Stimulated activated CD4-positive, alpha-beta T cell treated with anti-CD3 and anti-CD28 coated beads, Interleukin-12 subunit alpha, Interleukin-12 subunit beta, amount 100 ng/mL, for 48 hours (primary cell): ENCODE measurements at places on chromosomes 3 and 15.

DNA sequence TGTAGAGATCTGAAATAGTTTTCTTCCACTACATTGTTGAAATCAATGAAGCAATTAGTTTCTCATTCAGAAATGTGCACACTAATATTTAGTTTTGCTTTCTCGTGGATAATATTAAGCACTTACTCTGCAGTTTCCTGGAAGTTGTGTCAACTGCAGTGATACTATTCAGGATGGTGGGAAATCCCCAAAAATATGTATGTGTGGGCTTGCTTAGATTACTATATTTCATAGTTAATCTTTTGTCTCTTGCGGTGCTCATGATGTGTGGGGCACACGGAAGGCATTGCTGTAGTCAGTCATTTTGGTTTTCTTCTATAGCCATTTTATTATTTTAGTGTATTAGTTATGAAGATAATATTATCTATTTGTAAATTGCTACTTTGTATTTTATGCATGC lies 19.7 kb downstream of the RAB11A start:
- DNase-seq, result peak; percentile 9

- no peak for DNase-seq
Measured at GRCh38 chr3:159672728-159673688, 315.6 kb upstream of the IL12A start.

GRCh38 chr3:160163229-160163878 lies 61.9 kb upstream of the C3orf80 start:
- no peak for DNase-seq

GRCh38 chr3:194871864-194872668 lies 186.4 kb downstream of the FAM43A start:
- no peak for DNase-seq

- DNase-seq, result no peak
Measured at GRCh38 chr3:58666683-58667082, at the start of gene FAM3D. Gene FAM3D (minus strand): TSS chr3:58666774. CDS start chr3:58655563, 11,211 bp downstream.

DNA sequence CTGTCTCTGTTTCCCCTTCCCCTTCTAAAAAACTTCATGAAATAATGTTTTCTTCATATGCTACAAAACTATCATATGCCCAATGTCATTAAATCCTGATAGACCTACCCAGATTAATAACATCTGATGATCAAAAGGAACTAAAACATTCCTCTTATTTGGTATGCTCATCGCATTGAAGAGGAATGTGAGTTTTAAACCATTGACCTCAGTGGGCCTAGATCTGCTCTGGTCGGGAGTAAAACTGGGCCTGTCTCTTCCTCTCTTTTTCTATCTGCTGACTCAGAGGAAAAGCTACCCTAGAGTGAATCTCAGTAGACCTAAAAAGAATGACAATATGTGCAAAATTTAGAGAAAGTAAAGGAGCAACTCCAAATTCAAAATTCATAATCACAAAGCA lies 275.8 kb downstream of the SATB1 start:
- no peak for DNase-seq

DNA sequence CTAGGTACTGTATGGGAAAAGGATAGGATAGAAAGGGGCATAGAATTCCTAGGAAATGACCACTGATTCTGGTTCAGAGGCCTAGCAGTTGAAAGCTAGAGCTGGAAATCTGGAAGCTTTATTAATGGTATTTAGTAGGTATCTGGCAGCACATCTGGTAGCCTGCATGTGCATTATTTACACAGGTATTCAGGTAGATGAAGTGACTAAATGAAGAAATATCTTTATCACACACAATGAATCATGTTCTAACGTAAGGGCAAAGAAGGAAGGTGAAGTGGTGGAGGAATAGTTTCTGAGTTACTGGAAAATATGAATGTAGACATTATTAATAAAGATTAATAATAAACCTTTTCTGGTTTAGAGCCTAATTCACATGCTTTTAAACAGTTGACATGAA lies 119.9 kb downstream of the MBNL1 start:
- no peak for DNase-seq

DNA sequence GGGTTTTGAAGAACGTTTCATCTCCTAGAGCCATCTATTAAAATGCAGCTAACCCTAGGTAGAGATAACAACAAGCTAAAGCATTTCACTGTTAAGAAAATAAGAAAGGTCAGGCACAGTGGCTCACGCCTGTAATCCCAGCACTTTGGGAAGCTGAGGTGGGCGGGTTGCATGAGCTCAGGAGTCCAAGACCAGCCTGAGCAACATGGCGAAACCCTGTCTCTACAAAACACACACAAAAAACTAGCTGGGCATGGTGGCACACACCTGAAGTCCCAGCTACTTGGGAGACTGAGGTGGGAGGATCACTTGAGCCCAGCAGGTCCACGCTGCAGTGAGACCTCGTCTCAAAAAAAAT lies 5.4 kb upstream of the TBC1D5 start:
- no peak for DNase-seq

DNA sequence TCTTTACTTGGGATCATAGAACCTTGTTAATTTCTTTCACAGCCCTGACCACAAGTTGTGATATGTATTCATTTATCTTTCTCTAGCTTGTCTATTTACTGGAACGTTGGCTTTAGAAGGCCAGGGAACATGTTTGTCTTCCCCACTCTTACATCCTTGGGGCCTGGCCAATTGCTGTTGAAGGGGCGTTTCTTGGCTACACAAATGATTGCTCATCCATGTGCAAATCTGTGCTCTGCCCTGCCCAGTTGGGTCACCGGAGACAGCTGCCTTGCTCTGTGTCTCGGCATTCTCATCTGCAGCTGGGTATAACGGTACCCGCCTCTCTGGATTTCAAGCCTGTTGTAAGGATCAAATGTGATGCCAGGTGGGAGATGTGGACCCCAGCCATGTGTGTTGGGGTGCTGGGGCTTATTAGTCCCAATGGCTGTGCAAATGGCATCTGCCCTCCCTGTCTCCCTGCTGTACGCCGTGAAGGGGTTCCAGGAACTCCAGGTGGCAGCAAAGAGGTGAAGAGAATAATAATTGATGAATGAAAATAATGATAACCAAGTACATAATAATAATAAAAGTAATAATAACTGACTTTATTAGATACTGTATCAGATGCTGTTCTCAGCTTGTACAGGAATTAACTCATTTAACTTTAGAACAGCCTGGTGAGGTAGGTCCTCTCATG lies 24.0 kb upstream of the TLE3 start:
- DNase-seq, result no peak

DNA sequence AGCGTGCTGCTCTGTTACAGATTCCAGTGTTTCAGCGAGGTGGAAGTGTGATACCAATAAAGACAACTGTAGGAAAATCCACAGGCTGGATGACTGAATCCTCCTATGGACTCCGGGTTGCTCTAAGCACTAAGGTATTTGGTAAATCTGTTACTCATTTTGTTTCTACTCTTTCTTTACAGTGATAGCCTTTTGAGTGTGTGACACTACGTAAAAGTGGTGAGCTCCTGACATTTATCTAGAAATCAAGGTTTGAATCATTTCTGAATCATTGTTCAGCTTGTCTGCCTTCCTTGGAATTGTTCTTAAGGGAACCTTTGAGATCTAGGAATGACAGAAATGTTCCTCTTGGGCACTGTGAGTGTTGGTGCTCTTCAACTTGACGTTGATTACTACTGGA lies 11.2 kb upstream of the CAPN3 start:
- DNase-seq, result no peak

- no peak for DNase-seq
Measured at GRCh38 chr3:111246967-111247760, 175.5 kb downstream of the NECTIN3 start.

GRCh38 chr3:73697020-73697419 lies 72.3 kb upstream of the PDZRN3 start:
- no peak for DNase-seq

DNA sequence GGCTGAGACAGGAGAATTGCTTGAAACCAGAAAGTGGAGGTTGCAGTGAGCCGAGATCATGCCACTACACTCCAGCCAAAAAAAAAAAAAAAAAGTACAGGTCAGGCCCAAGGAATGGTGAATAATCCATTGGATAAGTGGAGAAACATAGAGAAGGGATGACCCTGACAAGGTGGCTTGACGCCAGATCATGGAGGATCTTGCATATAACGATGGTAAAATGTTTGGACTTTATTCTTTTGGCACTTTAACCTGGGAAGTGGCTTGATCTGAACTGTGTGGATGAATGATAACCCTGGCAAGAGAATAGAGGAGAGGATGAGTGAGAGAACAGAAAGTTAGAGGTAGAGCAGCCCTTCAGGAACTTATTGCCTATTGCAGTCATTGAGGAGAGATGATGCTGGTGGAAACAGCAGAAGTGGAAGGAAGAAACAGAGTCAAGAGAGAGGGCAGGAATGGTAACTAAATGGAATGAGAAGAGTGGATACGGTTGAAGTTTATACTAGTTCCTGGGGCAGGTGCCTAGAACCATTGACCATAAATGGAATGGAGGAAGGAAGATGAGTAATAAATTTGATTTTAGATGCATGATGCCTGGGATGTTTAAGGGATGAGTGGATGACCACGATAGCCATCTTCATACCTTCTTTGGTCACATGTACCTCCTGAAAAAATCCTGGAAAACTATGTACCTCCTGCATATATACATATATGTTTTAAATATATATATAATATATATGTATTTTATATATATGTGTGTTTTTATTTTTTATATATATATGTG lies 57.8 kb downstream of the BLM start:
- no peak for DNase-seq

DNA sequence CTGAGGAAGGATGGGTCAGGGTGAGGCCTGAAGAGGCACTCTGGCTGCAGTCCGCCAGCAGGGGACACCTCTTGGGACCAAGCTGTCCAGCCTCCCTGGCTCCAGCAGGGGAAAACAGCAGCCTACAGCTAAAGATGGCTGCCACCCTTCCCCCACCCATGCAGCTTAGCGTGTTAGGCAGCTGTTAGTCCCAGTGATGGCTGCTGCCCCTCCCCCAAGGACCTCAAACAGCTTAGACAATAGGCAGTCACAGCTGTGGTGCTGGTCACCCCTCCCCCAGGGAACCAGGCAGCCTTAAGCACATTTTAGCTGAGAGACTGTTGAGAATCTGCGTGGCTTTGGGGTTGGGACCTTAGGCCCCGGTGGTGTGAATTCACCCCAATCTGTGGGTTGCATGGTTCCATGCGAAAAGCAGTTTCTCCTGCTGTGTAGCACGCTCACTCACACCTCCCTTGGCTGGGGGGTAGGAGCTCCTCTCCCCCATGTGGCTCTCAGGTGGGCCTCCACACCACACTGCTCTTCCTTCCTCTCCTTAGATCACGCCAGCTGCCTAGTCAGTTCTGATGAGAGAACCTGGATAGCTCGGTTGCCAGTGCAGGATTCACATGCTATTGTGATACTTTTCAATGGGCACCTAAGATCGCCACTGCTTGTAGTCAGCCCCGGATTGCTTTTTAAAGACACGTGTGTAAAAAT lies 140.5 kb upstream of the CADPS start:
- no peak for DNase-seq

DNA sequence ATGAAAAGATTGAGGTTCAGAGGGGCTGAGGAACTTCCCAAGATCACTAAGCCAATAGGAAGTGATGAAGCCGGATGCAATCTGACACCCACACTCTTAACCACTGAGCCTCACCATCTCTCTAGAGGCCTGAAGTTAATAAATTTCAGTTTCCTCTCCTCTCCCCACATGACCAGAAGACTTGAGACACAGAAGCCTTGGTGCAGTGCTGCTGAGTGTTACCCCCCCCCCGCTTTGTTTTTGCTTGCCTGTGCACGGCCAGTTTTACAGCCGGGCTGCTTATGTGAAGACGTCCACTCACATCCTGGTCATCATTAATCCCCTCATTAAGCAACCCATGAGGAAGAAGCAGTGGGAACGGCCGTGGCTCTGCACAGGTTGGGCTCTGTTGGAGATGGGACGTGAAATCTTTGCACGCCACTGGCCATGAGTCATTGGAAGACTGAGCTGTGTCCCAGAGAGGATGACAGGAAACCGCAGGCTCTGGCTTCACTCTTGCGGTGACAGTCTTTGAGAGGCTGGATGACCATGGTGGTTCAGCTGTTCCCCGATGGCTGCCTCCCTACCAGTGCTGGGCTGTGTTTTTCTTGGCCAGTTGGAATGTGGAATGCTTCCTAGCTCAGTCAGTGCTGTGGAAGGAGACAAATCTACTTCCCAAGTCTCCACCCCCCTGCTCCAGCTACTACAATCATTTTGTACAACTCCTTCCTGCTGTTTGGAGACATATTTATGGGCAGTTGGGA lies 232.6 kb upstream of the LRTM1 start:
- DNase-seq, result no peak

GRCh38 chr3:39130026-39130425 lies 22.5 kb downstream of the TTC21A start:
- no peak for DNase-seq

DNA sequence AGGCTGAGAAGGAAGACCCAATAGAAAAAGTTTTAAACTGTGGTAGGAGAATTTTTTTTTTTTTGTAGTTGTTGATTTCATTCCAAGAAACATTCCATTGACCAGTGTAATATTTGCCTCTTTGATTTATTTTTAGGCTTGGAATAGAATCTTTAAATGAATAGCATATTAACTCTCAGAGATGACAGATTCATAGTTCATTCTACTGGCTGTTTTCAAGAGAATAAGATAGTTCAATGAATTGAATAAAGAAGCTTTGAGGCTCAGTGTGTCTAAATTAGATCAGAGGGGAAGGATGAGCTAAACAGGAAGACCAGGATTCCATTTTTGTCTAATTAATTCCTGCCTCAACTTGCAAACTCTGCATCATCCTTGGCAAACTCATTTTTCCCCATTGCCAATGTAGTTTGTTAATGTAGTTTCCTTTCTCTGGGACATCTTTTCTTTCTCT lies 98.4 kb downstream of the NAALADL2 start:
- no peak for DNase-seq

GRCh38 chr3:195441051-195441450 lies 1.8 kb downstream of the ACAP2 start:
- DNase-seq, result no peak

DNA sequence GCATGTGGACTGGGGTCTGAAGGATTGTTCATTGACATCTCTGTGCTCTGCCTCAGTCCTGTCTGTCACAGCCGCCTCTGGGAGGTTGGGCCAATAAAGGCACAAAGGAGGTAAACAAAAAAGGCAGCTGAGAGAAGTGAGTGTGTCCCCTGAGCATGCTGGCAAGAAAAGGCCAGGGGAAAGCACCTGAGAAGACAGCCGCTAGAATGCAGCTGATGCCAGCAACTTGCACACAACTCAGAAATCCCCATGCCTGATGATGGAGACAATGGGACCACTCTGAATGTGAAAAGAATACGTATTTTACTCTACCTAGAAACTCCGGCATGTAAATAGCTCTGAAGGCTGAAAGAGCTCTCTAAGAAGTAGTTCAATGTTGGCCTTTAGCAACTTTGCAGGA lies 118.7 kb downstream of the KCNH8 start:
- DNase-seq, result no peak

- DNase-seq, result no peak
Measured at GRCh38 chr3:189966843-189967242, 153.9 kb downstream of the P3H2 start.

DNA sequence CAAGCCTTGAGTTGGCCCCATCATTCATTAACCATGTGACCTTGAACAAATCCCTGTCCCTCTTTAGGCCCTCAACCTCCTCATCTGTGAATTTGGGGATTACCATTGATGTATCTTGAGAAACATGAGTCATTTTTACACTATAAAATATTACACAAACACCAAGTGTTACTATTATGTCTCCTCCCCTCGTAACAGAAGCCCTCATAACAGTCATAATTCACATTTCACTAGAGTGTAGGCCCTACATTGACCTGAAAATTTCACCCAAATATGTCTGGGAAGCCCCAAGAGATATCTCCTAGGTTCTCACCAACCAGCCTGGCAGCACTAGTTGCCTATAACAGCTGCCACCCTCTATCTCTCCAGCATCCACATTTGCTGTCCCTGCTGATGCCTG lies 15.8 kb upstream of the SLC6A1 start:
- no peak for DNase-seq
